ENCODE measurements at places on chromosomes 11 and 22.

DNA sequence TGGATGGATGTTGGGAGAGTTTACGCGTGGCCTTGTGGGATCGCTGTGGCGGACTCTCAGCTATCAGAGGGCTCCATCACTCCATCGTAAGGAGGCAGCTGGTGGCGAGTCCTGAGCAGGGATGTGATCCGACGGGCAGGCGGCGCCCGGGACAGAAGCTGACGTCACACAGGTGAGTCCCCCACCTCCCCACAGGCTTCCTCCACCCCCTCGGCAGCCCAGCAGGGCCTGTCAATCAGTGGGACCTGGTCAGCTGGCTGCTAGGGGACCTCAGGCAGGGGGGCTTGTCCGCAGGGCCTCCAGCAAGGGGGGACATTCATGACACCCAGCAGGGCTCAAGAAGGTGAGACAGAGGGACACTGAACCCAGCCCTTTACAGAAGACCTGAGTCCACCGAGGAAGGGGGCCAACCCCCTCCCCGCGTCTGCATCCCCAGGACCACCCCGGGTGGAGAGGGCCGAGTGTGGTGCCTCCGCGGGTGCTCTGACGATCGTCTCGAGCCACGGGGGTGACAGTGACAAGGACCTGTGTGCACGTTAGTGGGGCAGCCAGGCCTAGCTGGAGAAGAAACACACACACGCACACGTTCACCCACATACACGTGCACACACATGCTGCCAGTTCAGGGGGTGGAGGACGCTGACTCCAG, 7.1 kb downstream of the HRAS start:
- no peak for DNase-seq

DNA sequence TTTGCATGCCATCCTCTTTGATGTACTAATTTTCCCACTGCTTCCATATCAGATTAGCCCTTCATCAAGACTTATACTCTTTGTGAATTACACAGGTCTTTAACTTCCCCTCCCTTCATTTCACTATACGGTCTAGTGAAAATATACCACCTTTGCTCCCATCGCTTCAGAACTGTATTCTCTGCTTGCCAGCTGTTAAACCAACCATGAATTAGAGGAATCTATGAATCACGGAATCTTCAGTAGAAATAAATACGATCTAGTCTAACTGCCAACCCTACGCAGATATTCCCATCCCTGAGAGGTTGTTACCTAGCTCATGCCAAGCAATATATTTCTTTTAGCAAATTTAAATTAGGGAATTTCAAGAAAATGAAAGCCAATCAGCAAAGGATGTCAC, 177.8 kb upstream of the MPPED2 start:
- no peak for DNase-seq

GRCh38 chr11:107590460-107591377, at the start of gene ELMOD1:
ELMOD1 (plus strand) TSS chr11:107591147; CDS start chr11:107618190, 27,043 bp downstream.
- DNase-seq: no peak

DNA sequence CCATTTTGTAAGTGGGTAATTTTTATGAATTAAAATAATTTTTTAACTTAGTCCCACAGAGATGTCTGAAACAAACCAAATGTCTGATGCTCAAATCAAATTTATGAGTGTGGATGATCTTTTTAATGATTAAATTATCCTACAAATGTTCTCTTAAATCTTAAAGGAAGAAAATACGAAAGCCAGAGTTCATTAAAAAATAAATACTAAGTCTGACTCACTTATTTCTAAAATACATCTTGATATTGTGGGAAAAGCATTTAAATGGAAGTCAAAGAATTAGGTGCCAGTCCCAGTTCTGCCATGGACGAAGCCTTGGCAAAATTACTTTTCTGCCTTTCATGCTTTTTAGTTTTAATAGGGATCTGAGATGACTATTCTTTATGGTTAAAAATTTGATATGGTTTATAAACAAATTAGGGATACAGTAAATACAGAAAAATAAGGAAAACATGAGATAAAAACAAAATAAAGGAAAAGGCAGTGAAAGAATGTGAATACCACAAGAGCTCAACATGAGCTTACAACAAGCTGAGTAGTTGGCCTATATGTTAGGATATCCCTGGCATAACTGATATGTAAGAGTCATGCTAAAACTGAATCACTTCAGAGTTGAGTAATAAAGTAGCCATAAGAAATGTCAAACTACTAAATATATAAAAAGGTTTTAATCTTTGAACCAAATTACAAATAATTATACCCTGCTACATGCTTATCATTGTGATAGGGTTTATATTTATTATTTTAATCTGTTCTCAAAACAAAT, 9.2 kb downstream of the CCDC34 start:
- DNase-seq: no peak

- peak; percentile 15 for DNase-seq
Observed at GRCh38 chr11:32870676-32871075, 21.9 kb upstream of the QSER1 start.

DNA sequence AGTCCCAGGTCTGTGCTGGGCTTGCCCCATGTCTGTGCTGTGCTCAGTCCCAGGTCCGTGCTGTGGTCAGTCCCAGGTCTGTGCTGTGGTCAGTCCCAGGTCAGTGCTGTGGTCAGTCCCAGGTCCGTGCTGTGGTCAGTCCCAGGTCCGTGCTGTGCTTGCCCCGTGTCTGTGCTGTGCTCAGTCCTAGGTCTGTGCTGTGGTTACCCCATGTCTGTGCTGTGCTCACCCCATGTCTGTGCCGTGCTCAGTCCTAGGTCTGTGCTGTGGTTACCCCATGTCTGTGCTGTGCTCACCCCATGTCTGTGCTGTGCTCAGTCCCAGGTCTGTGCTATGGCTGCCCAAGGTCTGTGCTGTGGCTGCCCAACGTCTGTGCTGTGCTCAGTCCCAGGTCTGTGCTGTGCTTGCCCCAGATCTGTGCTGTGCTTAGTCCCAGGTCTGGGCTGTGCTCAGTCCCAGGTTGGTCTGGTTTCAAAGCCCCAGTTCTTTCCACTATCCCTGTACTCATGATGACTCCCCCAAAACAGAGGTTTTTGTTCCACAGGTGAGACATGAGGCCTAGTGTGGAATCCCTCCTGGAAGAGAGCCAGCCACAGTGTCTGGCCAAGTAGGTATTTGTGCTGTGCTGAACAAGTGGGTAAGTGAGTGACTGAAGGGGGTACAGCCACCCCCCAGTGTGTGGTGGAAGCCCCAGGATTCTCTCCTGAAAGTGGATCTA, 34.8 kb downstream of the IRAG1 start:
- DNase-seq: no peak

DNA sequence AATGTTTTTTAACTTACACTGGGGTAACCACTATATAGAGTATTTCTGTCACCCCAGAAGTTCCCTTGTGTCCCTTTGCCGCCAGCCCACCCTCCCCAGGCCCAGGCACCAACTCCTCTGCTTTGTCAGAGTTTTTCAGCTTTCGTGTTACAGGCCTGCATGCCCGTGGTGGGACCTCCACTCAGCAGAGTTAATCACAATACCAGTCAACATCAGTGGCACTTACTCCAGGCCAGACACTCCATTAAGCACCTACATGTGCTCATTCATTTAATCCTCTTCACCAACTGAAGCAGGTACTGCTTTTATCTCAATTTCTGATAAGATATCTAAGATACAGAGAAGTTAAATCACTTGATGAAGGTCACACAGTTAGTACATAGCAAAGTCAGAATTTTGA, 63.3 kb downstream of the LIF start:
- DNase-seq: no peak

- DNase-seq: no peak
Observed at GRCh38 chr22:48579043-48579927, 1248.4 kb downstream of the BRD1 start.

- DNase-seq: no peak
Observed at GRCh38 chr11:68546555-68546954, 86.0 kb downstream of the PPP6R3 start.

DNA sequence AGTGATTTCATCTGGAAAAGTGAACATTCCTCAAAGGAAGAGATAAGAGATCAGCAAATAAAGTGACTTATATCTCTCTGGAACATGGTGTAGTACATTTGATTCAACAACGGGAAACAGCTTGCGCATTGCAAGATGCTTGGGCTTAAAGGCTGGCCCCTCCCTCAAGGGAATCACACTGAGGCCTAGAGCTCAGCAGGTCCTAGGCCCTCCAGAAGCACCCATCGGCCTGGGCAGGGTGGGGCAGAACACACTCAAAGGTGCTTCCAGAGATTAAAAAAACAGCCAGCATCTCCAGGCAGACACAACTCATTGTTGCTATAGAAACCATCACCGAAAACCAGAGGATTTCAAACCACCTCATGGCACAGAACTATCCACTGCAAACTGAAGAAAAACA, 69.0 kb upstream of the ARFGAP3 start:
- DNase-seq: no peak

GRCh38 chr11:48037709-48038468, 57.5 kb downstream of the PTPRJ start:
- no peak for DNase-seq

DNA sequence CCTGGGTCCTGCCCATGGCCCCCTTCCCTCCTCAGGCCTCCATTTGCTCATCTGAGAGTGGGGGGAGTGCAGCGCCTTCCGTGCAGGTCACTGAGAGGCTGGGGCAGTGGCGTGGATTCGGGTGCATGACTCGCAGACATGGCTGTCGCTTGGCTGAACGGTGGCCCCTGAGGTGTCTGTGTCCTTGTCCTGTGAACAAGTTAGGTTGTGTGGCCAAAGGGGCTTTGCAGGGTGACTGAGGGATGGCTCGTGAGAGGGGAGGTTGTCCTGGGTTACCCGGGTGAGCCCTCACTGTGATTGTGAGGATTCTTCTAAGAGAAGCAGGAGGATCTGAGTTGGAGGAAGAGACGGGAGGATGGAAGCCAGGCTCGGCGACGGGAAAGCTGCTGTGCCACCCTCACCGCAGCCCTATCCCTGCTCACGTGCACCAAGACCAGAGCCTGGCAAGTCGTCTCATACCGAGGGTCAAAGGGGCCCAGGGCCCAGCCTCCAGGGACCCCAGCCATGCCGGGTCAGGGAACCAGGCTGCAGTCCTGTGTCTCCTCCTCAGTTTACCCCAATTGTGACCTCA, 79.1 kb downstream of the KCNQ1 start:
- no peak for DNase-seq

GRCh38 chr11:19573666-19574065, 139.0 kb upstream of the NAV2 start:
- DNase-seq: no peak

DNA sequence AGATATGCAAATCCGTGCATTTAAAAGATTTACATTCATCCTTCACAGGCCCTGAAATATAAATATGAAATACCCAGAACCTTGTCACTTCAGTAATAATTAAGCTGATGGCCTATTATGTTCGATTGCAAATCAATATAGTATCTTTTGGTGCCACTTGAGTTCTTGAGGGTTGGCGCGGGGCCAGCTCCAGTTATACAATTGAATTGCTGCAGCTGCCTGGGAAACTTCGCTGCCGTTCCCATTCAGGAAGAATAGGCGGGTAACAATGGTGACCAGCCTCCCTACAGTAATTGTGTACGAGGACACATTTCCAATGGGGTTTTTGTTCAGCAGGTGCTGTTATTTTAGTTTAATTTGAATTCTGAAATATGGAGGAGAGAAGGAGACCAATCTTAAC, 451.2 kb downstream of the INSC start:
- DNase-seq: no peak

GRCh38 chr11:128697645-128698174, 3.8 kb downstream of the FLI1 start:
- no peak for DNase-seq

GRCh38 chr11:2148595-2148994, 9.4 kb upstream of the IGF2 start:
- DNase-seq: no peak

GRCh38 chr22:32558681-32559355, 84.2 kb downstream of the FBXO7 start:
- DNase-seq: no peak

DNA sequence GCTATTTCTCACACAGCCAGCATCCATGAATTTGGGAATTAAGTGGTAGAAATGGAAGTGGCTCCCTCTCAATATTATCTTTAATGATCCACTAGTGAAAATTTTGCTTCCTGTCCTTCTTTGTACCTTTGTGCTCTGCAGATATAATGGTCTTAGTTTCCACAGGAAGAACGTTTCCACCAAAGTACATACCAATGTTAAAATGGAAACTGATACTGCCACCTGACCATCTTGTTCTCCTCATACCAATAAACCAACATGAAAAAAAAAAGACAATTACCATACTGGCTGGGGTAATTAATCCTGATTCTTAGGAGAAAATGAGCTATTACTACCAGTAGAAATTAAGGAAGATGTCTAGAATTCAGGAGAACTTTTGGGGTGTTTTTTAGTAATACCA, 32.3 kb downstream of the C11orf65 start:
- DNase-seq: no peak

DNA sequence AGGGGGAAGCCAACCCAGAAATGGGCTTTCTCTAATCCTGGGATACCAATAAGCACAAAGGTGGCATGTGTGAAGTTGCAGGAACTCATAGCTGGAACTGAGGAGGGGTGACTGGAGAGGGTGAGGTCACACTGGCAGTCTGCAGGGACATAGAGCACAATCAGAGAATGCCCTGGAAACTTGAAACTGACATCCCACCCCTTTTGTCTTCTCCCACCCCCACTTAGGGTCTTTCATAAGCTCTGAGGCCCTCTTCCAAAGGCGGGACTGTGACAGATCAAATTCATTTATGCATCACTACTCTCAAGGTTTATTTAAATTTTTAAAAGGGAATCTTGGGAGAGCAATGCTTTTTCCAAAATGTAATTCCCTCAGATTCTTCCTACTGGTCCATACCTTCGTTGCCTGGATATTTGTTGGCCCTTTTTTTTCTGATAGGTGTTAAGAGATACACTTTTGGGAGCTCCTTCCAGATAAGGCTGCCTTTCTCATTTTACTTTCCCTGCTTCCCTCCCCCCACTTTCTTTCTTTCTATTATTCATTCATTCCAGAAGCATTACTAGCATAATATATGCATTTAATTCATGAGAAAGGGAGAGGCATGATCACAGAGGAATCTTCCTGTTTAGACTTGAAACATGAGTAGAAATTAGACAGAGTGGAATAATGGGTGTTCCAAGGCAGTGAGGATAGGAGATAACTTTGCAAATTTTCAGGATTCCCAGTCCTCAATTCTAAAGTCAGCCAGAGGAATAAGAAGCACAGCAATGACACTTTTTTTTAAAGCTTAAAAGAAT, 14.8 kb downstream of the OR51E2 start:
- DNase-seq: no peak

DNA sequence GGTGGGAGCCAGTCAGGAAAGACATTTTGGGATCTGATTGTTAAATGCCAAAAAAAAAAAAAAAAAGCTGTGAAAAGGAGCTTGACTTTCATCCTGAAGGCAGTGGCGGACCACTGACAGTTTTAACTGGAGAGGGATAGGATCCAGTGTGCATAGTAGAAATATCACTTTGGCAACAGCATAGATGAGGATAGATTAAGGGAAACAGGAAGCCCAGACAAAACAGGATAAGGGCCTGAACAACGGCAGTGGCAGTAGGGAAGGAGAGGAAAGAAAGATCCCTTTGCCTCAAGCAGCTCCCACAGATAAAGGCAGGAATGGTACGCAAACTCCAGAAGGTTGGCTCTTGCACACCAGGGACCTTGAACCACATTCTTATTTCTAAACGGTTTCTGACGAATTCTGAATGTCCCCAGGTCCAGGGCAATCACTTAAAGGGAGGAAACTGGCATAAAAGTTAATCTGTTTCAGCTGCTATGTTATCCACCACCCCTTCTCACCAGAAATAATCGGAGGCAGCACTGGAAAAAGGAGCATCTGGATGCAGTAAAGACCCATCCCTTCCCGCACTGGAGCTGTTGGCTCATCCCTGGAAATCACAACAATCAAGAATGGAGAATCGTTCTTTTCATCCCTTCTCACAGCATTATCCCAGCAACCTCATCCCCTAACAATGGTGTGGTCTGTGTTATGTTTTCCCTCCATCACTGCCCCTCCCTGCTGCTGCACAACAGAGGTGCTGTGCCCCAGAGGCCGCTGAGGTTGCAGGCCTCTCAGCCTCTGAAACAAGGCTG, 99.1 kb downstream of the GAB2 start:
- DNase-seq: no peak

Measured in effector CD4-positive, alpha-beta T cell (primary cell).